Cortex of kidney (tissue), 1 donor: ENCODE measurements at places on chromosomes 6 and 20.

DNA sequence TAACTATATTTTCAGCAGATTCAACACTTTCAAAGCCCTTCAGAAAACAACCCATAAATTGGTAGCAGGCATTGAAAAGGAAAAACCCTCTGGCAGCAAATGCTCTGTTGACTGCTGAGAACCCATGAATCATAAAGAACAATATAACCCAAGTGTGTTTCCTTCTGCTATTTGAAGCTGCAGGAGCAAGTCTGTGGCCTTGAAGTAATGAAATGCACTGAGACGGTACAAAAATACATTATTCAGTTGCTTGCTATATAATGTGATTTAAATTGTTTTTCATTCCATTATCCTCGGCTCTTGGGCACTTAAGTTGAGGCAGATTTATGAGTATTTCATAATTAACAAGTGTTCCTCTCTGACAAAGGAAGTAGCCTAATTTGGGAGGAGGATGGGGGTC is 40.6 kb upstream of the SAMD5 start:
- no peak for DNase-seq

DNA sequence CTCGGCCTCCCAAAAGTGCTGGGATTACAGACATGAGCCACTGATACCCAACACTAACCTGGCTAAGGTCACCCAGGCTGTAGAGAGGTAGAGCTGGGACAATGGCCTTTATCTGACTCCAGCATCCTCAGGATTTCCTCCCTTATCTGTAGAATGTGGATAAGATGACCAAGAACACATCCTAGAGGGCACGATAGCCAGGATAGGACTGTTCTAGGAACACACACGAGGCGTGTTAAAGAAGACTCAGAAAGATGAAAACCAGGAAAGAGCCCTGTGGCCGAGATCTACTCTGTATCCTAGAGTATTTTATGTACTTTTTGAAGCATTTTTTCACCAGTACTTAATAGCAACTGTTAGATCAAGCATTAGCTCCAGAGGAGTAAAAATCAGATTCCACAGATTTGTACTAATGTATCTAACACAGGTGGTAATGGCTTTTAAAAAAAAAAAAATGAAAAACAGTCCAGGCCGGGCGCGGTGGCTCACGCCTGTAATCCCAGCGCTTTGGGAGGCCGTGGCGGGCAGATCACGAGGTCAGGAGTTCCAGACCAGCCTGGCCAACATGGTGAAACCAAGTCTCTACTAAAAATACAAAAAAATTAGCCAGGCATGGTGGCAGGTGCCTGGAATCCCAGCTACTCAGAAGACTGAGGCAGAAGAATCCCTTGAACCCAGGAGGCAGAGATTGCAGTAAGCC is 17.3 kb downstream of the PPP1R10 start:
- no peak for DNase-seq

GRCh38 chr6:52972989-52973388 is 22.1 kb downstream of the GSTA4 start:
- no peak for DNase-seq

- no peak for DNase-seq
Measured at GRCh38 chr6:157455731-157456523, 74.9 kb downstream of the ZDHHC14 start.

DNA sequence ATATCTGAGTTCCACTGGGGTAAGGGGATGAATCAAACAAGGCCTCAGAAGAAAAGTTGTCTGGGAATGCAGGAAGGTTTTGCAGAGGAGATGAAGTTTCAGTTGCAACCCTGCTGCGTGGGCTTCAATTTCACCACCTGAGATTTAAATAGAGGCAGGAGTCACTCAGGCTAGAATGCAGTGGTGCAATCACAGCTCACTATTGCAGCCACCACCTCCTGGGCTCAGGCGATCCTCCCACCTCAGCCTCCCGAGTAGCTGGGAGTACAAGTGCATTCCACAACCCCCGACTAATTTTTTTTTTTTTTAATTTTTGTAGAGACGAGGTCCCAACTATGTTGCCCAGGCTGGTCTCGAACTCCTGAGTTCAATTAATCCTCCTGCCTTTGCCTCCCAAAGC is 1.5 kb upstream of the ZNF165 start:
- no peak for DNase-seq

GRCh38 chr6:165767228-165767627 is 104.2 kb upstream of the PDE10A start:
- no peak for DNase-seq

DNA sequence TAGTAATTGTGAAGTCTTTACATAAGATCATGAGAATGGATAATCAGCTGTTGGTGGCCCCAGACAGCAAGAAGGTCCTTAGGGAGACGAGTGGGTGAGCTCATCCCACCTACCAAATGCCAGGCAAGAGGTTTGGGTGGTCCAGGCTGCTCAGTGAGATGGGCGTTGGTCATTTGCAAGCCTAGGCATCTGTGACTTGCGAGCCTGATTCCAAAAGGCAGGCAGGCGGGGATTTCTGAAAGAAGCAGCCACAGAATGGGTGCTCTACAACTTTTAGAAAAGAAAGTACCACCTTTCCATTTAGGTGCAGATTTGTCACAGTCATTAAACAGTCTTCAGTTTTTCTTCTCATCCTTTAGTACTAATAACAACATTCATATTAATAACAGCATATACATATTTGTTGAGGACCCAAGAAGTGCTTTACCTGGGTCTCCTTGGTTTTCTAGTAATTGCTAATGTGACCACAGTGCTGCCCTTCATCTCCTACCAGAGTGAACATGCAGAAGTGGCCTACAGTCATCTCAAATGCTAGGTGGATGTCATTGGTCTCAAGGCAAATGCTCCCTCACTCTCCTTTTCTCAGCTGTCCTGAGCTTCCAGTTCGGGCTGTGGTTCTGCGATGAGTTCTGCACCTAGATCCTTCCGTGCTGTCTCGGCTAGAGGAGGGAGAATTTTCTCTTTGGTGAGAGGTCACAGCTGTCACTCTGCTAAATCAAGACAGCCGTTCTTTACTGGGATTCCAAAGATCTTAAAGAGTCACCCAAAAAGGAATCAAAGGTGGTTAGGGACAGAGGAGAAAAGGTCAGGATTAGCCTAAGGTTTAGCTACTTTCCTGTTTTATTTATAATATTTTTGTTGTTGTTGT is 2.7 kb downstream of the WRNIP1 start:
- DNase-seq = no peak

- DNase-seq = no peak
Measured at GRCh38 chr20:53866794-53867740, 203.3 kb downstream of the BCAS1 start.

DNA sequence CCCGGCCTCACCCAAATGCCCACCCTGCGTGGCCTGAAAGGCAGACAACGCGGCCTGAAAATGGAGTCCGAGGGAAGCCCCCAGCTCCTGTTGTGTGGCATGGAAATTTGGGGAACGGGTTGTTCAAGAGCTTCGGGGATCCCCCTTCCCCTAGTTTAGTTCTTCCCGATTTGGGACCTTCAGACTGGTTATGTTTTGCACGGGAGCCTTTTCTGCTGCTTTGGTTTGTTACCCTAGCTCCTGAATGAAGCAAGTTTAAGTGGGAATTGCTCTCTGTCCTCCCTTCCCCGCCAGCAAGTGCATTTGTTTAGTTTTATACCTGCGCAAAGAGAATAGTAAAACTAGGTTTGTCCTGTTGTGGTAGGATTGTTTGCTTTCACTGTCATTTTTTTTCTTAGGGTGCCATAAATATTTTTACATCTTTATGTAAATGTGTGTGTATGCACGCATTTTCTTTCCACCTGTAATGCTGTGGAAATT is 604 bp downstream of the SH3BGRL2 start:
- DNase-seq = no peak

DNA sequence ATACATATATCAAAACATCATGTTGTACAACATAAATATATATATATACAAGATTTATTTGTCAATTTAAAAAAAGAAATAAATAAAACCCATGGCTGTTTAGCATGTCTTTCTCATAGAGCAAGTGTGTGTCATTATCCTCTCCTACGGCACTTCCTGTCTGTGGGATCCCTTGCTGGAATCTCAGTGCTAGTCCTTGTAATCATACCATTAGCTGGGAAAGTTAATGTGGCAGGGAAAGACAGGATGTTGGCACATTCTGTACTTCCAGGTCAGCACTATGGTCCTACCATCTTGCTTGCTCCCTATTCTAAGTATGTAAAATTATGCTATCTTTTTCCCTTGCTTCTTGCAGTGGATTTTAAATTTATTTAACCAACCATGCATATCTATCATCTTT is 9.5 kb upstream of the SLC17A3 start:
- no peak for DNase-seq

GRCh38 chr20:63273059-63273579 is 506 bp downstream of the ARFGAP1 start:
- no peak for DNase-seq

- DNase-seq = no peak
Measured at GRCh38 chr6:11278207-11278559, 45.7 kb upstream of the NEDD9 start.

GRCh38 chr6:51818520-51819022 is 268.8 kb downstream of the PKHD1 start:
- no peak for DNase-seq

DNA sequence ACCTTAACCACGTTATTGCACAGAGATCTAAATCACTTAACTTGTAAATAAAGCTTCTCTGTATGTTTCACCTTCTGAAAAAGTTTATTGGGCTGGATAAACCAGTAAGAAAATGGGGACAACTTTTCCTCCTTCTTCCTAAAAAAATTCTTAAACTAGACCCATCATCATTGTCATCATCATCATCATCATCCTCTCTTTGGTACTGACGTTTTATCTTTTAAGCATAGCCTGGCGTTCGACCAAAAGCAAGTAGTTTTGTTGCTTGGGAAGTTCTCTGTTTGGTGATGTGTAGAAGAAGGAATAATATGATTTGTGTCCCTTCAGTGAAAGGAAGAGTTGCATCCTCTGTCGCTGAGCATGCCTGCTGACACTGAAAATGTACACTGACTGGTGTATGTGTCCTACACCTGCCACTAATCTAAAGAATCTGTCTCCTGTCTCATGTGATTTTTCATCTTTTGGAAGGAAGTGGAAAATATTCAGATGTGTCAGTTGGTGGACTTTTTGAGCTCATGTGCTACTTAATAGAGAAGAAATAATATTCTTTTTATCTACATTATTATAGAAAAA is 2.5 kb downstream of the CLVS2 start:
- DNase-seq = no peak
